Activated T-cell treated with anti-CD3 and anti-CD28 coated beads, Interleukin-2, amount 50 U/mL, for 72 hours (primary cell): ENCODE measurements at places on chromosomes 1 and 21. TPM values are rescaled to one million over a fixed set of nuclear protein-coding genes. Genes with fewer than 3 reads are reported as not detected.

Gene PLD5
- not detected for total RNA-seq

DNA sequence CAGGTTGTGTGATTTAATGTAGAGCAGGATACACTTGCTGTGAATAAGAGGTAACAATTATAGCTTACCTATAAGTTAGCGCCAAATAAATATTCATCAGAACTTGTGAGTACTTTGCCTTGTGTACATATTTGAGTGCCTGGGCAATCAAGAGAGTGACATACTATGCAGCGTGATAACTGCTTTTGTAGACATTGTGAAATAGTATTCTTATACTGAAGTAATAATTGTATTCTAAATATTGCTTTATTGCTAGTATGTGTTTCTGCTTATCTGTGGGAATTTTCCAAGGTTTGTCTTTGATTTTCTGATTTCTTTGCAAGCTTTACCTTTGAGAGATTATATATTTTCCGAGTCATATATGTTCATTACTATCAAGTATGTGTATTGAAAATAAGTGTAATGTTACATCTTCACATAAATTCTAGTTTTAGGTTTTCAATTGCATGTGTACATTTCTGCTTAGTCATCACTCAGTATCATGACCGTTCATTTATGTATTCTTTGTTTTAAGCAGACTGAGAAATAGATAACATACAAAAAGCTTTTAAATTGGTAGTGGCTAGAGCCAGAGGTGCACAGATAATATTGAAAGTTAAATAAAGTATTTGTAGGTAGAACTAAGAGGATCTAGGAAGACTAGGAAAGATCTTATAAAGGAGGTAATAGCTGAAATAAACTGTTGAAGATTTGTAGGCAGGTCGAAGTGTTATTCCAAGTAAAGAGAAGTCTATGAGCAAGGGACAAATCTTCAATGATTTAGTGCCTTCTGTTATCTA is 19.5 kb downstream of the USP25 start:
- no peak for DNase-seq
- peaks cover 67% of the 10 kb centered on the region for H3K4me1 ChIP-seq
- no peak overlapping the region for H3K4me3 ChIP-seq
- no peaks in the 10 kb centered on the region for H3K27me3 ChIP-seq

DNA sequence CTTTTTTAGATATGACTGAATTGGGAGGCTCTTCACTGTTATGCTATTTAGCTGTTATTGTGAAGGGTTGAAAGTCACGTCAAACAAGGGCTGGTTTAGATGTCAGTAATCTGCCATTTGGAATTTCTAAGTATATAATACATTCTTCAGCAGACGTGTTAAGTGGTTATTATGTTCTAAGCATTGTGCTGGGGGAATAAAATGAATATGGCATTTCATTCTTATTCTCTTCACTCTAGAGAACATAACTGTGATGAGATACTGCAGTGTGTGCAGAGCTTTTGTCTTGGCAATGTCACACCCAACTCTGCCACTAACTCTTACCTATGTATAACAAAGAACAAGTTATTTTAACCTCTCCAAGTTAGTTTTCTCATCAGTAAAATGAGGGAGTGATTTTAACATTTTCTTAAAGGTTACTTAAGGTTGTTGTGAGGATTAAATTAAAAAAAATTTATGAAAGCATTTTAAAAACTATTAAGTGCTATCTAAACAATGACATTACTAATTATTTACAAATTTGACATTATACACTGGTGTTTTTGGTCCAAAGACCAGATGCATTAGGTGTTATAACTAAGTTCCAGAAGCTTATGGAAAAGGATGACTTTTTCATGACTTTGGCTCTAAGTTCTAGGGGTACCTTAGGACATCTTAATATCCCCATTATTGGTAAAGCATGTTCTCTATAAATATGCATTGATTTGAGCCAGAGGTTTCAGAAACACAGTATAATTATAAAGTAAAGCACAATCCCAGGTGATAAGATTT is 58.3 kb downstream of the SLC30A7 start:
- no peaks in the 10 kb centered on the region for H3K27me3 ChIP-seq
- no peak for DNase-seq
- H3K4me1 ChIP-seq: peaks cover 44% of the 10 kb centered on the region
- no peak overlapping the region for H3K4me3 ChIP-seq

GRCh38 chr1:225754940-225755641 is 22.5 kb upstream of the SRP9 start:
- H3K27me3 ChIP-seq: no peaks in the 10 kb centered on the region
- H3K36me3 ChIP-seq: no peaks in the 10 kb centered on the region
- no peaks in the 10 kb centered on the region for H3K4me1 ChIP-seq
- no peak for DNase-seq
- H3K4me3 ChIP-seq: no peak overlapping the region
- H3K27ac ChIP-seq: no peak overlapping the region

Gene GNAT2
- total RNA-seq: 0.17 TPM
